ENCODE measurements at places on chromosomes 12 and 14.

- DNase-seq, result no peak
Observed at GRCh38 chr14:75401361-75401760, 26.5 kb upstream of the JDP2 start.

DNA sequence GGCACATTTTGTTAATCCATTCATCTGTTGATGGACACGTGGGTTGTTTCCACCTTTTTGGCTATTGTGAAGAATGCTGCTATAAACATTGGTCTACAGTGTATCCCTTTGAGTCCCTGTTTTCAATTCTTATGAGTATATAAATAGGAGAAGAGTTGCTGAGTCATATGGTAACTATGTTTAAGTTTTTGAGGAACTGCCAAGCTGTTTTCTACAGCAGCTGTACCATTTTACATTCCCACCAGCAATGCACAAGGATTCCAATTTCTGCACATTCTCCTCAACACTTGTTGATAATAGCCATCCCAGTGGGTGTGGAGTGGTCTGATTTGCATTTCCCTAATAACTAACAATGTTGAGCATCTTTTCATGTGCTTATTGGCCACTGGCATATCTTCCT is 6.9 kb upstream of the SVOP start:
- no peak for DNase-seq

- DNase-seq, result peak; percentile 30
Observed at GRCh38 chr12:122137681-122138080, 36.3 kb downstream of the IL31 start.

DNA sequence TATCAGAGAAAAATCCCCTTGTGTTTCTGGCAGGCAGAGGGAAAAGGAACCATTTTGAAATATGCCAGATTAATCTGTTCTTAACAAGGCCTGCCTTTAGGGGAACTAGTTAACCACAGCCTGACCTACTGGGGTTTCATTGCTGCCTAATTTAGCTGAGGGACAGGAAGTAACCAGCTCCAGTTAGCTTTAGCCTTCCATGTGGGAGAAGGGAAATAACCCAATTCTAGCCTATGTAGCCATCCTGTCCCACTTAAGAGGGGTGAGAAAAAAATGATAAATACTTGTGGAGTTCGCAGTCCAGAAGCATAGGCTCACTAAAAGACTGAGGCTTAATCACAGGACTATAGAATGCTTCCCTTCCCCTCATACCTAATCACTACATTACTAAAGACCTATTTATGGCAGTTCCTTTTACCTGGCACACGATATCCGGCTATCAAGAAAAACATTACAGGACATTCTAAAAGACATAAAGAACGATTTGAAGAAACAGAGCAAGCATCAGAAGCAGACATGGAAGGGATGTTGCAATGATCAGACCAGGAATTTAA is 22.8 kb downstream of the COX8C start:
- no peak for DNase-seq

GRCh38 chr12:88243982-88244381 is 101.9 kb downstream of the TMTC3 start:
- no peak for DNase-seq

GRCh38 chr14:101200650-101201516 is 297.4 kb upstream of the RTL1 start:
- DNase-seq, result no peak
